ENCODE measurements at places on chromosomes 1 and 21.
A peak's percentile ranks its signal among the peaks of the same experiment; 100 is the strongest.

GRCh38 chr1:22639286-22639685 is 2.9 kb downstream of the C1QA start:
- no peak for DNase-seq

GRCh38 chr1:45570631-45571030 is 13.2 kb upstream of the NASP start:
- no peak for DNase-seq

- no peak for DNase-seq
These were observed 81.3 kb upstream of the C21orf91 start for GRCh38 chr21:17900281-17900989.

- DNase-seq, result no peak
These were observed 195.1 kb downstream of the HHAT start for GRCh38 chr1:210523830-210524229.

- DNase-seq, result no peak
These were observed 150.3 kb downstream of the AMY1C start for GRCh38 chr1:103900005-103900404.

GRCh38 chr21:27532076-27532475 is 565.2 kb upstream of the ADAMTS5 start:
- no peak for DNase-seq

DNA sequence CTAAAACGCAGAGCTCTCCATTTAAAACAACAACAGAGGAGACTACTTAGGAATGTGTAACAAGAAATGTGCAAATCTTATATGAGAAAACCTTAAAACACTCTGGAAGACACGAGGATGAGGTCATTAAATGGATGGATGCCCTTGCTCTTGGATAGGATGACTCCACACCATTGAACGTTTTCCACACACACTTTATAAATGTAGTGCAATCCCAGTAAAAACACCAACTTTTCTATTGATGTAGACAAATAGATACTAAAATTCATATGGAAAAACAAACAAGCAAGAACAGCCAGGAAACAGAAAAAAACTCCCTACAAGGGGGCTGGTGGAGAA is 18.4 kb upstream of the COL6A1 start:
- DNase-seq, result no peak

GRCh38 chr1:5745800-5746610 is 246.2 kb downstream of the NPHP4 start:
- peak; percentile 54 for DNase-seq

- peak; percentile 34 for DNase-seq
These were observed 34.3 kb downstream of the PCNX2 start for GRCh38 chr1:233261206-233261605.

- DNase-seq, result no peak
These were observed at the start of gene TMOD4 for GRCh38 chr1:151175863-151176262. TMOD4 (minus strand) TSS chr1:151175981; CDS start chr1:151174875, 1,106 bp downstream.

DNA sequence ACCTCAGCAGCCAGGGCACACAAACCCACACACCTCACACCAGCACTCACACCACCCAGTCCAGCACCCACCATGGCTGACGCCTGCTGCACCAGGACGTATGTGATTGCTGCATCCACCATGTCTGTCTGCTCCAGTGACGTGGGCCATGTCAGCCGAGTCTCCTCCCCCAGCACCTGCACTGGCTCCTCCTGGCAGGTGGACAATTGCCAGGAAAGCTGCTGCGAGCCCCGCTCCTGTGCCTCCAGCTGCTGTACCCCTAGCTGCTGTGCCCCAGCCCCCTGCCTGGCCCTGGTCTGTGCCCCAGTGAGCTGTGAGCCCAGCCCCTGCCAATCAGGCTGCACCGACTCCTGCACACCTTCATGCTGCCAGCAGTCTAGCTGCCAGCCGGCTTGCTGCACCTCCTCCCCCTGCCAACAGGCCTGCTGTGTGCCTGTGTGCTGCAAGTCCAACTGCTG is at the start of gene KRTAP10-8:
Gene KRTAP10-8 (plus strand): TSS at position 51 of the 458 bp plus-strand sequence. CDS start 22 bp downstream, at position 73.
- DNase-seq, result no peak

DNA sequence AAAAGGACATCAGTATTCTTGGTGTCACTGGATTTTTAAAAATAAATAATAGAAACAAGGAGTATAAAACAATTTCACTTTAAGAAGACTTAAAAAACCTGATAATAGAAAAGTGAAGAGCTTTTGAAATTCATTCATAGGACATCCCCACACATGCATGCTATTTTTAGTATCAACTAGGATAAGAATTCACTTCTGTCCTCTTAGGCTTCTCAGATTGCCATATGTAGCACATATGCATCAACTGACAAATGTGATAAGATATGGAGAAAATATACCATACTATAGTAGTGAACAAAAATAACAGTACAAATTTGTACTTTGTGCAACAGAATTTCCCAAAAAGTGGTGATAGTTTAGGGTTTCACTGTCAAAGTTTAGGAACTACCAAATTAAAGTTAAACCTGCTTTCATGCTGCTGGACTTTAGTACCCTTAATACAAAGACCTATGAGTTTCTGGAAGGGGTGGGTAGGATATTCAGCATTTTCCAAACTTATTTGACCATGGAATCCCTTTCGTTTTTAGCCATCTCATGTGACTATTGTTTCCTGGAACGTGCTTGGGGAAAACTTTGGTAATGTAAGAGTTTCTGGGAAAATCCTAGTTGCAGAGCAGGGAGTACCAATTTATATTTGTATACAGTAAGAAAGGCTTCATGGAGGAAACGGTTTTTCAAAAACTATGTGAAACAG is 19.8 kb downstream of the RPRD2 start:
- DNase-seq, result no peak

DNA sequence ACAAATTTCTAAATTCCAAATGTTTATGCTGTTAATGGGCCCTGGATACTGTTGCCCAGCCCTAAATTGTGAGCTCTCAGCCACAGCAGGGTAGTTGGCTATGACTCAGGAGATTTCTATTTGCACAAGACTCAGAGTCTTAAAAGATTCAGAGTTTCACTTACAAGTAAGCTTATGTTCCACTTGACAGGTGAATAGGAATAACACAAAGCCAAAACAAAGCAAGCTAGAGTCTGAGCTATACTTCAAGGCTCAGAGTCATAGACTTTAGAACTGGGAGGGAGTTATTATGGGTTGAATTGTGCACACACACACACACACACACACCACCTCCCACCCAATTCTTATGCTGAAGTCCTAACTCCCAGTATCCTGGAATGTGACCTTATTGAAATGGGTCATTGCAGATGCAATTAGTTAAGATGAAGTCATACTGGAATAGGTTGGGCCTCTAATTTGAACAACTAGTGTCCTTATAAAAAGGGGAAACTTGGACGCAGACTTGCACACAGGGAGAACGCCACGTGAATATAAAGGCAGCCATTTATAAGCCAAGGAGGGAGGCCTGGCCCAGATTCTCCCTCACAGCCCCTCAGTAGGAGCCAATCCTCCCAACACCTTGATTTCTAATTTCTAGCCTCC is 30.2 kb downstream of the PRDX6 start:
- DNase-seq, result peak; percentile 13

- DNase-seq, result no peak
These were observed 33.5 kb downstream of the XKR8 start for GRCh38 chr1:27993241-27993640.

- no peak for DNase-seq
These were observed 6.7 kb upstream of the IVL start for GRCh38 chr1:152901631-152902030.

GRCh38 chr1:41672173-41672572 is 187.7 kb upstream of the EDN2 start:
- peak; percentile 52 for DNase-seq

GRCh38 chr21:41419921-41420862 is 5.8 kb upstream of the MX1 start:
- DNase-seq, result peak; percentile 23

DNA sequence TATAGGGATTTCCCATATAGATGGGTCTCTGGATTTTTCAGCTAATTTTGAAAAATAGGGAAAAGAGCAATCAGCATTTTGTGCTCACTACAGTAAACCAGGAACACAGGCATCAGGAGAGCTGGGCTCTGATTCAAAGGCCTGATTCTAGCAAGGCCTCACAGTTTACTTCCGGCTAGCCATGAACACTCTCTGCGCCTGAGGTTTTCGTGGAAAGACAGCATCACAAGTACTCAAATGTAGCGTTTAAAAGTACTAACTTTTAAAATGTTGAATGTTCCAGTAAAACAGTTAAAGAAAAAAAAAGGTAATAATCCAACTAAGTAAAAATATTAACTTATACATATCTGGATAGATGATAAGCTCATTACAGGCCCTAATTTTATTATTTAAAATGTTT is 120.6 kb downstream of the SLC45A1 start:
- DNase-seq, result no peak

DNA sequence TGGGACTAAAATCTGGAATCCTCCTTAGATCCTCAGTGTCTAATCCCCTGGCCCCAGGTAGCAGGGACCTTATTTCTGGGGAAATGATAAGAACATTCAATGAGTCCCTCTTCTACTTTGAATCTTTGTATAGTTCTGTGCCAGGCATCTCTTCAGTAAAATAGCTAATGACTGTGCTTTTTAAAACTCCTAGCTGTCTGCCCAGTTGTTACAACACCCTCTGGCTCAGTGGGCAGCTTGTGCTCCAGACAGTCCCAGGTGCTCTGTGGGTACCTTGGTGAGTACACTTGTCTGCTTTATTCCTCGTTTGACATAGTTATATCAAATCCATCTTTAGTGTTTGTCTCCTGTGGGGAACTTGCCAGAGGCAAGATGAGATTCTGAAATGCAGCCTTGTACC is 18.0 kb downstream of the TGFB2 start:
- DNase-seq, result no peak

DNA sequence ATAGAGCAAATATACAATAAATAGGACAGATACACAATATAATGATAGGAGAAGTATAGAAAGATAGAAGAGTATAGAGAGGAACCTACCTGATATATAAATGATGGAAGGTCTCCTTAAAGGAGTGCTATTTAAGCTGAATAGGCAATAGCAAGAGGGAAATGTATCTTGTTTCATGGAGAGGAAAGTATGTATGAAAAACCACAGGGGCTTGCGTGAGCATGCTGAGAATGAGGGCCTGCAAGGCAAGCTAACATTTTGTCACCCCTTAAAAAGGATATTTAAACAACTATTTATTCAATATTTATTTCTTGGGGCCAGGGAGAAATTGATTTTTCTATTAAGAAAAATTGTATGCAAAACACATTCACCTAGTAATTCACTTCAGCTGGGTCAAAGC is 150.9 kb upstream of the ZRANB2 start:
- no peak for DNase-seq

- peak; percentile 88 for DNase-seq
These were observed 178.0 kb downstream of the CAMTA1 start for GRCh38 chr1:6962996-6963911.

DNA sequence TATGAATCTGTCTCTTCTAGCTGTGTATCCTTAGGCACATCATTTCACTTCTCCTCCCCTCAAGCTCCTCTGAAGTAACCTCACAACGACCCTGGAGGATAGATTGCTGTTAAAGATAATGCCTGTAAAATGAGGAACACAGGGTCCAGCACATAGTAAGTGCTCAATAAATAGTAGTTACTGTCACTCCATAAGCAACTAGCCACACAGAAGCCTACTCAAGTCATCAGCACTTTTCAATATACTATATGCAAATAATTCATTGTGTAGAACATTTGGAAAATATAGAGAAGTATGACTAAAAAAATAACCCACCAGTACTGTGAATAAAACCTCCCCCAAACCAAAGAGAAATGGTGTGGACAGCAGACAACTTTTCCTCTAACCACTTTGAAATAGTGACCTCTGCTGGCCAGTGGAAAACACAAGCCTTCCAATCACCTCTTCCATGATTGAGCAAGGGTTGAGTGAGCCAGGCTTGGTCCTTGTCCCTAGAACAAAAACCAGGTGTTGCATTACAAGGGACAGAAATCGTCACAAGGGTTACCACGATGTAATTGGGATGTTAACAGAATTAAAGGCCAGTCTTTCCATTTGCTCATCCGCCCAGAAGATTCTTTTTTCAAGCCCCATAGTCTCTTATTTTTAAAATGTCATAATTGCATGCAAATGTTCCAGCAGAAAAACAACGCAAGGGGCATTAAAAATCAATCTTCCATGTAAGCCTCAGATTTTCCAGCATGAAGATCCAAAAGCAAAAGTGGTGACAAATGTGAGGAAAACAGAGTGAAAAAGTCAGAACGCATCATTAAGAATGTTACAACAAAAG is 15.7 kb upstream of the GLIS1 start:
- DNase-seq, result peak; percentile 32

DNA sequence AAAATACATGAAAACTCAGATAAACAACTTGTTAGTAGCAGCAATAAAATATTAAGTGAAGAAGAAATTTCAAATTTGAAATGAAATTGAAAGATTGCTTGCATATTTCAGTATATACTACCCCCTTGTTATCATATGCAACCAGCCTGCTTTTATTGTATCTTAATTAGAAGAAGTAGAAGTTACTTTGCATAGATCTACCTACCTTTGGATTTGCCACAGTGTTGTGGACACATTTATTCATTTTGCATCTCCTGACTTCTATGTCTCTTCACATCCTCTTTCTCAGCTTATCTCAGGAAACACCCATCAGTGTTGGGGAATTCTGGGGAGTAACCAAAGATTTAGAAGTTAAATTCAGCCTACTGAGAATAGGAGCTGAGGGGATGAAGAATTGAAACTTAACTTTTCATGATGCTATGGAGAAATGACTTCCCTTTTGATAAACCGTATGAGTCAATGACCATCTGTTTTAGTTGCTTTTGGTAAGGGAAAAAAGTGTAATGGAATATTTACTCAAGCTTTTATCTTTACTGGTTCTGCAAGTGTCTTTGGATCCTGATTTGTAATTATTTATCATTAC is 96.9 kb downstream of the RGL1 start:
- DNase-seq, result no peak

DNA sequence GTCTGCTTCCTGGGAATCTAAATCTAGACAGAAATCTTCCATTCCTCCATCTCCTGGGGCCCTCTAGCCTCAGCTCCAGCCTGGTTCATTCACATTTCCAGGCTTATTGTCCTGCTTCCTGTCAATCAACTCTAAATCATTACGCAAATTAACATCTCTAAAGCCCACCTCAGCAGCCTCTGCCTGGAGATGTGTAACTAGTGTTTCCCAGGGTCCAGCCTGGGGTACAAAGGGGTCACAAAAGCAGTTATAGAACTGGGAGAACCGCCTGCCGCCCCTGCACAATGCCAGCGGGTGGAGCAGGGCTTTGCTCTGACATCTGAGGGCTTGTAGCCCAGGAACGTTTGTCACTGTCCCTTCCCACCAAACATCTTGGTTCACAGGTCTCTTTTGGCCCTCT is 373.5 kb downstream of the RRAGC start:
- no peak for DNase-seq

- DNase-seq, result no peak
These were observed 3.9 kb upstream of the ZSCAN20 start for GRCh38 chr1:33468531-33468930.

DNA sequence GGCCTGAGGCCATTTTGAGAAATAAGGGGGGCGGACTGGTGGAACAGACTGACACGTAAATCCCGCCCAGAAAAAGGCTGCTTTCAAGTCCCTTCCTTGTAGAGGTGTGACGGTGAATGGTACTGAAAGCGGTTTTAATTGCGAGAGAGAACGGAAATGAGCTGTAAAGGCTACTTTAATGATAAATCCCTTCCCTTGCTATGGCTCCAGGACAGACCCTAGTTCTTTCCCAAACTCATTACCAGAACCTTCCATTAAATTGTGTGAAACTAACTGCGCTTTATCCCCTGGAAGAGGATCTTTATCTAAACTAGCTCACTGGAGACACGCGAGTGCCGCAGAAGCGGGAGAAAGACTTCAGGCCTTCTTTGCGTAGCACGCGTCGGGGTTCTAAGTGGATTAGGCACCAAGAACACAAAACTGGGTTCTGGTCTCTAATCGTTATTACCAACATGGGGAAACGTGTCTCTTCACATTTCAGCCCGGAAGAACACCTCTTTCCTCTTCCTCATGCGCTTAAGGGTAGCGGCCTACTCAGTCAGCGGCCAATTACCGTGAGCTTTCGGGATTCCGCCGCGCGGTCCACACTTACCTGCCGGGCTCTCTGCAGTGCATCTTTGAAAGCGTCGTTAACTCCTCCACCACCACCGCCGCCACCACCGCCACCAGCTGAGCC is 441 bp downstream of the FUBP1 start:
- DNase-seq, result peak; percentile 81
